Stimulated activated CD8-positive, alpha-beta memory T cell treated with anti-CD3 and anti-CD28 coated beads, Interleukin-2, amount 100 ng/mL, for 48 hours (primary cell): ENCODE measurements at places on chromosomes 5 and 9.

GRCh38 chr9:109307380-109308240 is 13.2 kb downstream of the EPB41L4B start:
- no peak for DNase-seq

GRCh38 chr5:173853370-173854131 is 34.6 kb upstream of the CPEB4 start:
- no peak for DNase-seq

GRCh38 chr5:76547891-76548524 is 75.2 kb downstream of the F2RL2 start:
- no peak for DNase-seq

GRCh38 chr5:2141254-2142000 is 258.7 kb upstream of the IRX4 start:
- no peak for DNase-seq

GRCh38 chr9:73357607-73358006 is 205.9 kb downstream of the ANXA1 start:
- no peak for DNase-seq

GRCh38 chr5:143267186-143267585 is 136.3 kb downstream of the NR3C1 start:
- DNase-seq = no peak

DNA sequence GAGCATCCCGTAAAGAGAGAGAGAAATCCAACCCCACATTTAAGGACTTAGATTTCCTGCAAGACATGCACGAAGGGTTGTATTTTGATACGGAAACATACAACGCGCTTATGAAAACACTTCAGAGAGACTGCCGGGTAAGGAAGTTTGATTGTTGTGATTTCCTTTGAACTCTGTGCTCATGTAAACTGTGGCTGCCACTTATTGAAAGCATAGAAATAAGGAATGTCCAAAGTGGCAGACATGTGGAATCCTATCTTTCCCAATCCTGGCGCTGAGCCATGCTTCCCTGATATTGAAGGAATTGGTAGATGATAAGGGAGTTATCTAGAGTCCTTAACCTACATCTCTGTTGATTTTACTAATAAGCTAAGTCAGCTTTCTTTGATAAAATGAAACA is 119.4 kb downstream of the PRKACG start:
- no peak for DNase-seq

DNA sequence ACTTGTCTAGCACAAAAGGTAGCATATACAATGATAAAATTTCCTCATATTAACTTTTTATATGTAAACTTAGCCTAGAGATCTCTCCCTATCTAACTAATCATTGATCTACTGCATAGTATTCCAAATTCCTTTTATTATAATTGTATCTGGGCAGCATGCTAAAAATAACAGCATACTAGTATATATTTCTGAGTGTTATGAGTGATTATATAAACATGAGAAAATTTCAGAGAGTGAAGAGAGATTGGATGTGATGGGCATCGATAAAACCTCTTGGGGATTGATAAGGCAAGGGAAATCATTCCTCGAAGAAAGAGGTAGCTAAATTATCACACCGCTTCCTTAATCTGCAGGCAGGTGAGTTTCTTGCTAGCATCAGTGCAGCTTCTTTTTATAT is 158.2 kb downstream of the HMHB1 start:
- no peak for DNase-seq

DNA sequence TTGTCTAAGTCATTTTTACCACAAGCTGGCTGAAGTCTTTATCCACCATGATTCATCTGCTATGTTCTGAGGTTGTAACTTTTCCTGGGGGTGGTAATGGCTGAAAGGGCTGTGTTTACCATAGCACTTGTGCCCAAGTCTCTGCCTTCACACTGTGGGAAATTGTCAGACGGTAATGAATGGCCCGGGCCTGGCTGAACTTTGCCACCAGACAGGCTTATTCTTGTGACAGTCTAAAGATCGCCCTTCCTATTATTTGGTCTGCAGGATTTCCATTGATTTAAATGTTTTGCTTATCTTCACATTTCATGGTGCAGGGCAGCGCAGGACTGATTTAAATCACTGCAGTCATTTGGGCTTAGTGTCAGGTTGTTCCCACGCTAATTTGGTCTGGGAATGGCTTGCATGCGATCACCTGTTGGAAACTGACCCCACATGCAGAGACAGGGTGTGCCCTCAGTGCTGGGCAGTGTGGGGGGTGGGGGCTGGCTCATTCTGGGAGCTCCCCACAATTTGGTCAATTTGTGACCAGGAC is 109.3 kb upstream of the ICE1 start:
- DNase-seq = no peak

DNA sequence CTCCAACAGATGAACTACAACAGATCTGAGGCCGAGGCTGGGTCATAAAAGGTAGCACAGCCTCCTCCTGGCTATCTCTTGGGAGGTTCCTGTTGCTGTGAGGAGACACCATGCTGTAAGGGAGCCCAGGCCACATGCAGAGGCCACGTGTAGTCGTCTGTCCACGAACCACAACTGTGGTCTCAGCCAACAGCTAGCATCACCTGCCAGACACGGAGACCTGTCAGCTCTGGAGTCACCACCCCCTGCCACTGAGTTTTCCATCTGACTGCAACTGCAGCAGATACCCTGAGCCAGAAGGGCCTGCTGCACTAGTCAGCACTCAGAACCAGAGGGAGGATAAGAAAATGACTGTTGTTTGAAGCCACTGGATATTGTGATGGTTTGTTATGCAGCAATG is 12.7 kb upstream of the GOLM1 start:
- DNase-seq = no peak
